Activated B cell treated with CpG ODN at 0.5 μM for 24 hours (primary cell): ENCODE measurements at places on chromosomes 13 and 19. TPM values are rescaled to one million over a fixed set of nuclear protein-coding genes. Genes with fewer than 3 reads are reported as not detected.
A peak's percentile ranks its signal among the peaks of the same experiment; 100 is the strongest.

DNA sequence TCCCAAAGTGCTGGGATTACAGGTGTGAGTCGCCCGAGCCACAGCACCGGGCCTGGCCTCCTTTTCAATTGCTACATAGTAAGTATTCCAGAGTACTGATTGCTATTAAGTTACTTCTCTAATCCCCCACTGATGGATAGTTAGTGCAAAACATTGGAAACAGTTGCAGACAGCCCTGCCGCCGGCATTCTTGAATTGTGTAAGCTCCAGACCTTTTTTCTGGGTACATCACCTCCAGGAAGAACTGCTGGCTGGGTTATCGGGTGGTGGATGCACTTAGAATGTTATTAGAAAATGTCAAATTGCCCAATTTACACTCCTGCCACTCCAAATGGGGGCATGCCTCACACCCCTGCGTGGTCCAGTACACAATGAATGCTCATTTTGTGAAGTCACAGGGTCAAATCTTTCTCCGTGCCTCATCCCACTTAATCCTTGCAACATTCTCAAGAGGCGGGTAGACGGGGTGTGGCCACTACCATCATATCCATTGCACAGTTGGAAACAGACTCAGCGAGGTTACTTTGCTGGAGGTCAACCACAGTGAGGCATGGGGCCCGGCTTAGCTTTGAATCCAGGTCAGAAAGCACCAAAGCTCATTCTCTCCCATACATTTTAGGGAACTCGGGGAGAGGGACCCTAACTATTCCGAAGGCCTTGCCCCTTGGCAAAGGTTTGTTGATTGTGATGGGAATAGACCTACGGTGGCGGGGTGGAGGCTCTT lies 1.0 kb upstream of the KDM4B start:
- no peak for DNase-seq
- H3K4me1 ChIP-seq: peaks cover 30% of the 10 kb centered on the region
- H3K27me3 ChIP-seq: no peaks in the 10 kb centered on the region
- H3K4me3 ChIP-seq: peak overlapping the region; percentile 76
- peak overlapping the region; percentile 88 for H3K27ac ChIP-seq
- H3K36me3 ChIP-seq: peaks cover 5% of the 10 kb centered on the region

Gene PDX1
- total RNA-seq: not detected in 2 replicates

Gene NOTCH3
- total RNA-seq: not detected in 2 replicates

GRCh38 chr13:104854698-104855097 lies 1680.8 kb downstream of the EFNB2 start:
- no peaks in the 10 kb centered on the region for H3K27me3 ChIP-seq
- H3K36me3 ChIP-seq: no peaks in the 10 kb centered on the region
- no peaks in the 10 kb centered on the region for H3K4me1 ChIP-seq
